Tibial nerve (tissue), 4 donors: ENCODE measurements at places on chromosomes 11 and 22. TPM values are rescaled to one million over a fixed set of nuclear protein-coding genes. Genes with fewer than 3 reads are reported as not detected.

GRCh38 chr22:42500161-42500835 is 19.3 kb downstream of the RRP7A start:
- H3K4me1 ChIP-seq = no peaks in the 10 kb centered on the region

GRCh38 chr11:75721852-75722668 is 4.4 kb downstream of the MOGAT2 start:
- DNase-seq = no peak
- no peak overlapping the region for H3K4me3 ChIP-seq
- H3K27ac ChIP-seq = no peak overlapping the region
- H3K4me1 ChIP-seq = peaks cover 4% of the 10 kb centered on the region
- H3K36me3 ChIP-seq = no peaks in the 10 kb centered on the region

DNA sequence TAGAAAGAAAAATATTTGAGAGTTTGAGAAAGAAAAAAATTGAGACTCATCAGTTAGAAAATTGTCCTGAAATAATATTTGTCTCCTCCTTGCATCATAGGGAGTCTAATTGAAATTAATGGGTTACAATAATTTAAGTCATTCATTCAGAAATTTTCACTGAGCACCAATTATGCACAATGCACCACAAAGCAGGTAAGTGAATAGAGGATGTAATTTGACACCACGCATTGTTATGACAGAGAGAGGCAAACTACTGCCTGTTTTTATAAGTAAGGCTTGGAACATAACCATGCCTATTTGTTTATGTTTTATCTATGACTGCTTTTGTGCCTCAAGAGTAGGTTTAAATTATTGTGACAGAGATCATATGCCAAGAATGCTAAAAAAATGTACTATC is 537.9 kb upstream of the FAT3 start:
- H3K4me1 ChIP-seq = no peaks in the 10 kb centered on the region
- DNase-seq = no peak
- H3K27ac ChIP-seq = no peak overlapping the region
- H3K4me3 ChIP-seq = no peak overlapping the region
- no peaks in the 10 kb centered on the region for H3K36me3 ChIP-seq

DNA sequence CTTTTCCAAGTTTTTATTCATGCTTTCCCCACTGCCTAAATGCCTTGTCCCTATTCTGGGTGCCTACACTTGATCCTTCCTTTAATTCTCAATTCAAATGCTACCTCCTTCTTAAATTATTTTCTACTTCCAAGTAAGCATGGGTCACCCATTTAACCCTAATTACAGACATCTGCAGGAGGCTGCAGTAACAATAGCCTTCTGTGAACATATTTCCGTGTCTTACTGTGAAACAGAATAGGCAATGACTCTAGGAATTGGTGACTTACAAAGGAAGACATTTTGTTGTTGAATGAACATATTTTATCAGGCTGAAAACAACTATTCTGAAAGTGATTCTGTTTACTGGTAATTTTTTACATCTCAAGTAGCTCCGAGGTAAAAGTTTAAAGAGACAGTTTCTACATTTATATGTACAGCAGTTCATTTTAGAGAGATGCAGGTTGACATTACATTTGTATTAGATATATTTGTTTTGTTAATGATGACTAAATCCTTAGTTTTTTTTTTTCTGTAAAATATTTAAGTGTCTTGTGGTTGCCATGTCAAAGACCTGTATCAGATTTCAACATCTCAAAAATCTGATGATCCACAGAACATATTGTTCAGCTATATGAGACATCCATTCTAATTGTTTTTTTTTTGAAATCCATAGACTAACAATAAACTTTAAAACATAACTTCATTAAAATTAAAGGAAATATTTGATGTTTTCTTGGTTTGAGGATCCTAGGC is 316.8 kb downstream of the CASP12 start:
- H3K27me3 ChIP-seq = no peaks in the 10 kb centered on the region
- DNase-seq = no peak
- H3K4me3 ChIP-seq = no peak overlapping the region
- no peaks in the 10 kb centered on the region for H3K36me3 ChIP-seq

DNA sequence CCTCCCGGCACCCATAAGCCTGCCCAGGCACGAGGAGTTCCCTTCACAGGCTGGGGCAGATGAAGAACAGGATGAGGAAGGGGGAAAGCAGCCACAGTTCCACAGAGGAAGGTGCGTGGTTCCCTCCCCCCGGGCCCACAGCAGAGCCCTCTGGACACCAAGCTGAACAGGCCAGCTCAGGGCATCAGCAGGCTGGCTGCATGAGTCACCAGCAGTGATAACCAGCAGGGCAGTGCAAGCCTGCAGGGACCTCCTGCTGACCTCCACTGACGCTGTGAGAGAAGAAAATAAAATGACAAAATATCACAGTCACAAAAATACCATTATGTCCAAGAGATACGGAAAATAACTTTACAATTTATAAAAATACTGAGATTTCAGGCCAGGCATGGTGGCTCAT is 11.5 kb downstream of the RTL6 start:
- H3K4me3 ChIP-seq = no peak overlapping the region
- DNase-seq = no peak
- no peaks in the 10 kb centered on the region for H3K4me1 ChIP-seq
- H3K27ac ChIP-seq = no peak overlapping the region
- no peaks in the 10 kb centered on the region for H3K27me3 ChIP-seq
- H3K36me3 ChIP-seq = peaks cover 41% of the 10 kb centered on the region

ARHGAP32 gene
- 28.0 TPM for total RNA-seq

- H3K4me3 ChIP-seq = no peak overlapping the region
- peaks cover 6% of the 10 kb centered on the region for H3K4me1 ChIP-seq
- no peak overlapping the region for H3K27ac ChIP-seq
These were observed 13.3 kb downstream of the TSPO start for GRCh38 chr22:43164636-43165035.

DNA sequence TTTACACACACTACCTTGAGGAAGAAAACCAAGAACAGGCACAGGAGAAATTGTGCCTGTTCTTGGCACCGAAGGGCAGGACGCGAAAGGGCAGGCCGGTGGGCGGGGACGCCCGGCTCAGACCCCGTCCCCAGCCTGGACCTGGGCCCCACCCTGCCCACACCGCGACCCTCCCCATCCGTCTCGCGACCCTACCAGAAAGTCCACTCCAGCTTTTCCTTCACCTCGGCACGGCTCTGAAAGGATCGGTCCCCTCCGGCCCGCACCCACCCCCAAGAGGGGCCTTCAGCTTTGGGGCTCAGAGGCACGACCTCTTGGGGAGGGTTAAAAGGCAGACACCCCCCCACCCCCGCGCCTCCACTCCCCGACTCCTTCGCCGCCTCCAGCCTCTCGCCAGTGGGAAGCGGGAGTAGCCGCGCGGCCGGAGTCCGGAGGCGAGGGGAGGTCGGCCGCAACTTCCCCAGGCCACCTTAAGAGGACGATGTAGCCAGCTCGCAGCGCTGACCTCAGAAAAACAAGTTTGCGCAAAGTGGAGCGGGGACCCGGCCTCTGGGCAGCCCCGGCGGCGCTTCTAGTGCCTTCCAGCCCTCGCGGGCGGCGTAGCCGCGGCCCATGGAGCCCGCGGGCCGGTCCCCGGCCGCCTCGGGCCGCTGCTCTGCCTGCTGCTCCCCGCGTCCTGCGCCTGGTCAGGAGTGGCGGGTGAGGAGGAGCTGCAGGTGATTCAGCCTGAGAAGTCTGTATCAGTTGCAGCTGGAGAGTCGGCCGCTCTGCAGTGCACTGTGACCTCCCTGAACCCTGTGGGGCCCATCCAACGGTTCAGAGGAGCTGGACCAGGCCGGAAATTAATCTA is 4.4 kb downstream of the SEC14L6 start:
- no peak overlapping the region for H3K27ac ChIP-seq
- H3K36me3 ChIP-seq = no peaks in the 10 kb centered on the region
- H3K27me3 ChIP-seq = no peaks in the 10 kb centered on the region
- H3K4me3 ChIP-seq = peak overlapping the region; percentile 25
- H3K4me1 ChIP-seq = peaks cover 14% of the 10 kb centered on the region
- DNase-seq = no peak

GRCh38 chr11:7687386-7687785 is 14.1 kb upstream of the CYB5R2 start:
- H3K36me3 ChIP-seq = no peaks in the 10 kb centered on the region
- no peak for DNase-seq
- H3K4me3 ChIP-seq = no peak overlapping the region
- no peaks in the 10 kb centered on the region for H3K4me1 ChIP-seq
- no peak overlapping the region for H3K27ac ChIP-seq

GRCh38 chr11:105032495-105032894 is 2.4 kb downstream of the CASP1 start:
- peaks cover 37% of the 10 kb centered on the region for H3K36me3 ChIP-seq
- no peak for DNase-seq
- no peaks in the 10 kb centered on the region for H3K4me1 ChIP-seq
- H3K27ac ChIP-seq = no peak overlapping the region

DNA sequence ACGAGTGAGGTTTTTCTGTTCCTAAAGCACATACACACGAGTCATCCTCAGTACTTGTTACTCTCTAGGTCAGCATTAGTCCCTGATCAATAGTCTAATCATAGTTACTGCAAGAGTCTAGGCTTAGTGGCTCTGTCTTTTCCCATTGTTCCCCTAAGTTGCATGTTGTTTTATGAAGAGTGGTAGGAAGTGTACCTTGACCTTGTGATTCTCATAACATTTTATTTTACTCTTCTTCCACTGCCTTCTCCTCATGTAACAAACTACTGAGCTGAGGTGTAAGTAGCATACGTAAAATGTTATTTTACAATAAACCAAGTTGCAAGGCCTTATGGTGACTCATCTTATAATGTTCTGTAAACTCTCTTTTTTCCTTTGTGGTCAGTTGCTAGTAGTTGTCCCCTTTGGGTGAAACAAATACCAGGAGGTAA is 15.0 kb downstream of the METTL15 start:
- no peaks in the 10 kb centered on the region for H3K36me3 ChIP-seq
- no peak overlapping the region for H3K4me3 ChIP-seq
- DNase-seq = no peak
- no peaks in the 10 kb centered on the region for H3K27me3 ChIP-seq
- no peaks in the 10 kb centered on the region for H3K4me1 ChIP-seq
